HEK293T (cell line): ENCODE measurements at places on chromosomes 5 and 9.

DNA sequence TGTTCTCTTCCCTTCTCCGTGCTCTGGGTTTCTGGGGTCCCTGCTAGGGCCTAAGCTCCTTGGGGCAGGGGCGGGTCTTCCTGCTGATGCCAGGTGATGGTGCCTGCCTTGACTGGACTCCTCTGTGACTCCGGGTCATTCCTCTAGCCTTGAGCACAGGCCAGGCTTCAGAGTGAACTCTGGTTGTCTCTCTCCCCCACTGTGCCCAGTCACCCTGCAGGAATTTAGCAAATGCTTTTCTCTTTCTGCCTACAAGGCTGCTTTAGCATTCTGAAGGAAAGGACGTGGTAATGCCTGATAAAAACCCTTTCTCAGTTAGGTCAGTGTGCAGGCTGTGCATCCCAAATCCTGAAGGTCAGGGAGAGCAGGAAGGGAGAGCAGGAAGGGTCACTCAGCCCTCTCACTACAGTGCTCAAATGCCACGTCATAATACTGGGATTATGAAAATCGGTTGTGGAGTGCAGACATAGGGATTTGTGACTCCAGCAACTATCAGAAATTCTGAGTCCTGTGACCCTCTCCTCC is 2.7 kb downstream of the CXCL14 start:
- no peak for DNase-seq

DNA sequence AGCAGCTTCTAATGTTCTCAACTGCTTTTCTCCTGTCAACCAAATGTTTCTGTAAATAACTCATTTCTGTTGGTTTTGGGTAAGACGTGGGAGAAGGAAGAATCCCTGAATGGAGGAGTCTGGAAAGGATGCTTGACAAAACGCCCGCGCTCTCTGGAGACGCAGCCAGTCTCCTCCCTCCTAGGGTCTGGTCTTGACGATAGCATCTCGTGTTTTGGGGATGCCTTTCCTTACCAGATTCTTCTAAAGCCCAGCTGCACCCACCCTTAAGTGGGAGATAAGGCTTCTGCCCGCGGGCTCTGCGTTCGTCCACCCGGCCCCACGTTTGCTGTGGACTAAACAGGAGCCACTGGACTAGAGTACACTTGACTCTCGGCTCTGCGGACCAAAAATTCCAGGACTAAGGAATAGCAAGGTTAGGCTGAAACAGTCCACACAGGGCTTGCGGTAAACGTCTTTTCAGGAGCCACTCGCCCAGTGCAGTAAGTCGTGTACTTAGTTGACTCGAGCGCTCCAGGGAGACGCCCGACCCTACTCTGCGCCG is 491 bp upstream of the CTSL start:
- no peak for DNase-seq

- DNase-seq = no peak
Measured at GRCh38 chr5:158700231-158701006, 399.3 kb downstream of the EBF1 start.

- no peak for DNase-seq
Measured at GRCh38 chr5:39249564-39250274, 30.4 kb upstream of the FYB1 start.

GRCh38 chr5:179160584-179160983 is 100.4 kb downstream of the ZNF354C start:
- no peak for DNase-seq

GRCh38 chr5:146447734-146448380 is 724 bp downstream of the TCERG1 start:
- no peak for DNase-seq

GRCh38 chr5:126139773-126140172 is 283.4 kb upstream of the GRAMD2B start:
- DNase-seq = no peak

DNA sequence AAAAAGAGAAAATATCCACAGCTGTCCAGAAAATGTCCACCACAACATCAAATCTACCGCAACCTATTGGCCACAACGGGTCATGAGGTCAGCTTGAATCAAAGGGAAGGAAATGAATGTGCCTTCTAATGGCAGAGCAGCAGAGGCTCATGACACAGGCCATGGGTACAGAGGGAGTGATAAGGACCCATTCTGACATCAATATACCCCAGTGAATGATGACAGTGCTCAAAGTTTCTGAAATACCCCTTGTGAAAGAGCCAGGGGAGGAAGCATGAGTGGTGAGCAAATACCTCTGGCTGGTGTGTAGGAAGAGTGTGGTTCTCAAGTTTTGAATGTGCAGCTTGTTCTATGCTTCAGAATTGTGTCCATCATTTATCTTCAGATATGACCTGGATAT is 348.2 kb downstream of the IRX1 start:
- no peak for DNase-seq

DNA sequence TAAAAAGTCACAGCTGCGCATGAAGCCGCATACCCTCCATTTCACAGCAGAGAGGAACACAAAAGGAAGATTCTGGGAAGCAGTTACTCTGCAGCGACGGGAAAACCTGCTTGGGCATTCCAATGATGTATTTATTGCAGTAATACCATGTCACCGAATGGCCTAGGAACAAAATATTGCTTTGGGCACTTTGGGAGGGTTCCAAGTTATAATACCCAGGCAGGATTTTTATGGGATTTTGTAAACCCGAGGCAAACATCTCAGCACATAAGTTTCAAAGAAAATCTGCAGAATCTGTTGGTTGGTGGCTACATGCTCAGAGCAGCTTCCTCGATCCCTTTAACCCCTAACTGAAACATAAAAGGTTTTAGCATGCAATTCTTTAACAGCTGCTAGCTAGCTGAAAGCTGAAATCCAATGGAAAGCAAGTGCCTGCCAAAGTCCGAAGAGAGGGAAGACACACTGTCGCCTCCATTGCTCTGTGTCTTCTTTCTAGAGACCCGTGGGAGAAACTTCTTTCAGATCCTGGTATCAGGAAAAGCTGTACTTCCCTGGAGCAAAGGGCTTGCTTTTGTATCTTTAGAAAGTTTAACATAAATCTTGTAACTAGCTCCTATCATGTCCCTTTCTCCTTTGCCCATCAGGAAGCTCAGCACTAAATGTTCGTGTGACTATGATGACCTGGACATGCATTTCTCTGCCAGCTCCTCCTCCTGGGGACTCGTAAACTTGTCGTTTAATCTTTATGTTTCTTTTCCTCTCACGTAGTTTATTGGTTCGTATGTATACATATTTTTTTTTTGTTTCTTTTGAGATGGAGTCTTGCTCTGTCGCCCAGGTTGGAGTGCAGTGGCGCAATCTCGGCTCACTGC is 195.0 kb downstream of the MAPKAP1 start:
- DNase-seq = no peak

DNA sequence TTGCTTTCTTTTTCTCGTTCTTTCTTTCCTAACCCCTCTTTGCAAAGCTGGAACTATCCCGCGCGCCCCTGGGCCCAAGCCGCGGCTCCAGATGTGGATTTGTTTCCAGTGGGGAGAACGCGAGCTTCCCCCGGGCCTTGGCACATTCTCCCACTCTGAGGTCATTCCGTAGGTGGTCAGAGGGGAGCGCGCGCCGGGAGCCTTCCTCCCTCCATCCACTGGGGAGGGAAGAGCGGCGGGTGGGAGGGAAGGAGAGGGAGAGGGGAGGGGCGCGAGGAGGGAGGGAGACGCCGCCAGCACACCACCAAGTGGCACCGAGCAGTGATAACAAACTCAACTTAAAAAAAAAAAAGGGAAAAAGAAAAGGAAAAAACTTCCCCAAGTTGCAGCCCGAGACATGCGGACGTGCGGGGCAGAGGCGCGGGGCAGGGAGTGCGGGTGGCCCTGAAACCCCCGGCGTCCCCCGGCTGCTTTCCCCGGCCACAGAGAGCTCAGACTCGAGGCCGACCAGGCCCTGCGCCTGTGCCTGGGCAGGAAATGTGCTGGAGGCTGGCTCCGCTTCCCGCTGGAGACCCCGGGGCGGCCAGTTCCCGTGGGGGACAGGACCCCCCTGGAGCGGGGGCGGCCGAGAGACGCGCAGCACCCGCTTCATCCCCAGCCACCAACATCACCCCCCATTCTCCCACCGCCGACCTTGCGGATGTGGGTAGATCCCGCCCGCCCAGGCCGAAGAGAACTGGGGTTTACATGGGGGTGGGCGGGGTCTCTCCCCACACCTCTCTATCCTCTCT is 3.1 kb downstream of the IER5L start:
- DNase-seq = peak; percentile 70

DNA sequence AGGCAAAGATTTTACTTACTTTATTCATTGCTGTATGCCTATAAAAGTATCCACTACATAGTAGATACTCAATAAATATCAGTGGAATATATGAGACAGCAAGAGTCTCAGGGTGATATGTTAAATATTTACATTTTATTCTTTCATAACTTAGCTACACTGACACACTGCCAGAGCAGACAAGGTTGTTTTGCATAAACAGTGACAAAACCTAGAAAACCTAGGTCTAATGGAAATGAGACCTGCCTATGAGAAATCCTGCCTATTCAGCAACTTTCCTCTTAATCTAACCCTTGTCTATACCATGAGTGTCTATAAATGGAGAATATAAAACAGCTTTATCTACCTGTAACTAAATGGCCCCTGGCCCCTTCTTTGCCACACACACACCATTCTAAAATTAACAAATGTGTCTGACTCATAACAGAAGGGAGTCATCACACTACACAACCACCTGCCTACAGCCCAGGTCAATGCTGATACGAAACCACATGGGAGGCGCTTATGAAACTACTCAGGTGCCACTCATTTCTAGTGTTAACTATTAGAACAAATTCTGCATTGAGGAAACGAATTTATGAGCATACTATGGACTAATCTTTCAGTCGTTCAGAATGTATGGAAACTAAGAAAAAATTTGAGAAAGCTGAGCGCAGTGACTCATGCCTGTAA is 60.3 kb downstream of the UBAP2 start:
- DNase-seq = no peak

- DNase-seq = no peak
Measured at GRCh38 chr9:108142504-108143201, 653.1 kb upstream of the KLF4 start.

DNA sequence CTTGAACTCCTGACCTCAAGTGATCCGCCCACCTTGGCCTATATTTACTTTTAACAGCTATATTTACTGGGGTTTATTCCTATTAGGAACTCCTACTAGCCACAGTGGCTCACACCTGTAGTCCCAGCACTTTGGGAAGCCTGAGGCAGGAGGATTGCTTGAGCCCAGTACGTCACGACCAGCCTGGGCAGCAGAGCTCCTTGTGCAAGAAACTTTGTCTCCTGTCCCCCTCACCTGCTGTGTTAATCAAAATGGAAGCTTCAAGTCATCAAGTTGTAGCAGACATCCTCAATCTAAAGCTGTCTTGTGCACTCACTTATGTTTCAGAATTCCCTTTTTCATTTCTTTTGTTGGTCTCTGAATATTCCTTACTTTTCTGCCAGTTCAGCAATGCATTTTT is 15.0 kb upstream of the SPRY4 start:
- no peak for DNase-seq

GRCh38 chr9:13001989-13002580 is 227.3 kb downstream of the LURAP1L start:
- no peak for DNase-seq

DNA sequence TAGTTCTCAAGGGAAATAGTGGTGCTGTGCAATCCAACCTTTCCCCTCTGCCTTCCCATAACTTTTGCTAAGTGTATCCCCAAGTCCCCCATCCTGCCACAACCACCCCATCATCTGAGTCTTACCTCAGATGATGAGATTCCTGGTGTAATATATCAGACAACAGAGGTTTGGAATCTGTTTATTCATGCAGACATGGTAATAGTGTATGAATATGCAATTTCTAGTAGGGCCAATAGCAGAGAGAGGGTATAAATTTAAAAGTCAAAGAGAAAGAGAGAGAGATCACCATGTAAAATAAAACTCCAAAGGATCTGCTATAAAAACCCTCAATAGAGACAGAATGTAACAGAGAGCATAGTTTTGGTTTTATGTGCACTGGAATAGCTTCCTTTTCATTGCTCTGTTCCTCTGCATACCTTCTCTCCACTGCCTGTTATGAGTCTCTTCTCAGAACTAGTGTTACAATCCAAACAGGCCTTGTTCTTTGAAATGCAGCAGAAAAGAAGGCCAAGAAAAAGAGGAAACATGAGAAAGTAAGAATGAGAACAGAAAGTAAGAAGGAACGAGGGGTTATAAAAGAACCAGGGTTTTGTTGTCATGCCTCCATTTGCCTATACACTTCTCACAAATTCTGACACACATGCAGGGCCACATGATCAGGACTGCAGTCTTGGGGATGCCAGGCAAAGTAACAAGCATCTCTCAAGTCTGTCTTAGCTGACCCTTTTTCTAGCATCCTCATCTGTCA is 278.0 kb downstream of the CETN3 start:
- no peak for DNase-seq

GRCh38 chr5:66956439-66956838 is 240.2 kb downstream of the CD180 start:
- DNase-seq = no peak

DNA sequence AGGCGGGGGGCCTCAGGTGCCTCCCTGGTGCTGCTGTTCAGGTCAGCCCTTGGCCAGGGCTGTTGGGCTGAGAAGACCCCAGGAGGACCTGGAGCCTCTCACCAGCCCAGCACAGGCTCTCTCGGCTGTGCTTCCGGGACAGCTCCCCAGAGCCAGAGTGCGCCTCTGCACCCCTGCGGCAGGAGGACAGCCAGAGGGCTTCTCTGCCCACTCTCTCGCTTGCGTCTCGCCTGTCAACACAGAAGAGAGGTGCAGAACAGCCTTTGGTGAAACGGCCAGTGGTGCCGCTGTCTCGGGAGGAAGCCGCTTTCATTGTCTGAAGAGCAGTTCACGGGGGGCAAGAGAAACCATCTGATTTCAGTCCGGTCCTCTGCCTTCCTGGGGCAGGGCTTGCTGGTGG is 3.8 kb upstream of the NACC2 start:
- DNase-seq = no peak

DNA sequence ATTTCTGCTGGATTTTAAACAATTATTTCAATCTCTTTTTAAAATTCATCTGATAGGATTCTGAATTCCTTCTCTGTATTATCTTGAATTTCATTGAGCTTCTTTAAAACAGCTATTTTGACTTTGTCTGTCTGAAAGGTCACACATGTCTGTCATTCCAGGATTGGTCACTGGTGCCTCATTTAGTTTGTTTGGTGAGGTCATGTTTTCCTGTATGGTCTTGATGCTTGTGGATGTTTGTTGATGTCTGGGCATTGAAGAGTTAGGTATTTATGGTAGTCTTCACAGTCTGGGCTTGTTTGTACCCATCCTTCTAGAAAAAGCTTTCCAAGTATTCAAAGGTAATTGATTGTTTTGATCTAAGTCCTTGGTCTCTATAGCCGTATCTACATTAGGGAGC is 39.1 kb downstream of the DENND4C start:
- no peak for DNase-seq

DNA sequence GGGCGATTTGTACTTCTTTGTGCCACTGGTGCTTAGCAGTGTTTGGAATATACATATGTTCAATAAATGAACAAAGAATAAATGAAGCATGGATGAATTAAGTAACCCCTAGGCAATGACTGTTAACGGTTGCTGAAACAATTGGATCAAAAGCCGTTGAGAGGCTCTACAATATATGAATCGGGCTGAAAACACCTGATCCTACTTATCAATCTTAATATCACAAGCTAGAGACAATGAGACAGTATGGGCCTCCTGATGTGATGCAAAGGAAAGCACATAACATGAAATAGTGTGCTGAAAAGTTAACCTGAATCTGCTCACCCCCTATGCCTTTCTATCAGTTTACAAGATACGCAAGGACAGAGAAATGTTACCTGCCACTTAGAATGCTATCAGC is 410.3 kb upstream of the RGMB start:
- no peak for DNase-seq
